ENCODE measurements at places on chromosomes 1 and 21.

DNA sequence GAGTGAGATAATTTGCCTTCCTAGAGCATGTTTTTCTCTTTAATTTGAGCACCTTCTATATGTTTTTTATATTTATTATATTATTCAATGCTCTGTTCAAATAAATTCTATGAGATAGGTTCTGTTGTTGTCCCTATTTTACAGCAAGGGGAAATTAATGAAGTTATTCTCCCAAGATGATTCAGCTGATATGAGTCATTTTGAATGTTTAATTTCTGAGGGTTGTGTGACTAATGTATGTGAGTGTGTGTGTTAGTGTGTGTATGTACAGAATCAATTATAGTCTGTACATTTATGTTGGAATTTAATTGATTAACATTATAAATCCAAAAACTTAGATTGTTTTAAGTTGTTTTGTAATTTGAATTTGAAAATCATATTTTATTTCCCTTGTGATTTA is 1536.7 kb upstream of the B3GALT2 start:
- DNase-seq = no peak

- DNase-seq = no peak
Observed at GRCh38 chr1:185207980-185208602, 51.1 kb downstream of the SWT1 start.

DNA sequence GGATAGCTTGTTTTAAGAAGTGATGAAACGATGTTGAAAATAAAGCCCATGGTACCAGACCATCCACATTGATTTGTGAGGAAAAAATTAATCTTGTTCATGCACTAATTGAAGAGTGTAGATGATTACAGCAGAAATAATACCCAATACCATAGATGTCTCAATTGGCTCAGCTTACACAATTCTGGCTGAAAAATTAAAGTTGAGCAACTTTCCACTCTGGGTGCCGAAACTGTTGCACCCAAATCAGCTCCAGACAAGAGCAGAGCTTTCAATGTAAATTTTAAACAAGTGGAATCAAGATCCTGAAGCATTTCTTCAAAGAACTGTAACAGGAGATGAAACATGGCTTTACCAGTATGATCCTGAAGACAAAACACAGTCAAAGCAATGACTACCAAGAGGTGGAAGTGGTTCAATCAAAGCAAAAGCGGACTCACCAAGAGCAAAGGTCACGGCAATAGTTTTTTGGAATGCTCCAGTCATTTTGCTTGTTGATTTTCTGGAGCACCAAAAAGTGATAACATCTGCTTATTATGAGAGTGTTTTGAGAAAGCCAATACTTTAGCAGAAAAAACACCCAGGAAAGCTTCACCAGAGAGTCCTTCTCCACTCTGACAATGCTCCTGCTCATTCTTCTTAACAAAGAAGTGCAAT is 16.1 kb upstream of the KCNA3 start:
- DNase-seq = no peak

DNA sequence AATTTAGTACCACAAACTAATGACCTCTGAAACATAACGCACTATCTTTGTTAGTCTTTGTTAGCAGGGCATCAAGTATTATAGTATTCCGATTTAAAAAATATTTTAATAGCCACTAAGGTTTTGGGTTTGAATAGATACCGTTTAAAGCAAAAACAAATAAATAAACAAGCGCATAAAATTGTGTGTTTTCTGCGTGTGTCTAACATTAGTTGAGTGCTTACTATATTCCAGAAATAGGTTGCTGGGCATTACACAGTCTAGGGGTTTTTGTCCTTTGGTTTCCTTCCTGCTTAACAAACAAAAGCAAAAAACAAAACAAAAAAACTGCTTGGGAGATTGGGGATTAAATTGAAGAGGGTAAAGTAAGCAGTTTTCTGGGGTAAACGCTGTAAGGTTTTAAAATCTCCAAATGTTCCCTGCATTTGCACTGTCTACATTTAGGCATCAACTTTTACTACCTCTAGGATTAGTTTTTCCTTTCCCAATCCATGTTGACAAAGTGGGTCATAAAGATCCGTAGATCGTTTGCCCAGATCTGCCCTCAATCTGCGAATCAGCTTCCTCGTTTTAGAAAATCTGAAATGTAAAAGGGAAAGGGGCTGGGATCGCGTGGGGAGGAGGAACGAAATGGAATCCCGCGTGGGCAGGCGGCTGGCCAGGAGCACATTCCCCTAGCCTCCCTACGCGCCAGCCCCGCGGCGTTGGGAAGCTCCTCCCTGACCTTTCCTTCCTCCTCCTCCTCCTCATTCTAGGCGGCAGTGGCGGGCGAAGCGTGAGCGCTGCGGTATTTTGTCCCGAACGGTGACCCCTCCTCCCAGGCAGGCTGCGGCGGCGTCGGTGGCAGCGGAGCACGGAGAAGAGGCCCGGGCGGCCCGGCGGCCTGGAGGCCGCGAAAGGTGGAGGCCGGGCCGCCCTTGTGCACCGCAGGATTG is at the start of gene KCTD3:
KCTD3 (plus strand) TSS at position 749 of the 935 bp plus-strand sequence. CDS start 382 bp downstream, outside the sequence.
- peak; percentile 69 for DNase-seq

- DNase-seq = no peak
Observed at GRCh38 chr1:169949139-169949538, 55.4 kb upstream of the SCYL3 start.

DNA sequence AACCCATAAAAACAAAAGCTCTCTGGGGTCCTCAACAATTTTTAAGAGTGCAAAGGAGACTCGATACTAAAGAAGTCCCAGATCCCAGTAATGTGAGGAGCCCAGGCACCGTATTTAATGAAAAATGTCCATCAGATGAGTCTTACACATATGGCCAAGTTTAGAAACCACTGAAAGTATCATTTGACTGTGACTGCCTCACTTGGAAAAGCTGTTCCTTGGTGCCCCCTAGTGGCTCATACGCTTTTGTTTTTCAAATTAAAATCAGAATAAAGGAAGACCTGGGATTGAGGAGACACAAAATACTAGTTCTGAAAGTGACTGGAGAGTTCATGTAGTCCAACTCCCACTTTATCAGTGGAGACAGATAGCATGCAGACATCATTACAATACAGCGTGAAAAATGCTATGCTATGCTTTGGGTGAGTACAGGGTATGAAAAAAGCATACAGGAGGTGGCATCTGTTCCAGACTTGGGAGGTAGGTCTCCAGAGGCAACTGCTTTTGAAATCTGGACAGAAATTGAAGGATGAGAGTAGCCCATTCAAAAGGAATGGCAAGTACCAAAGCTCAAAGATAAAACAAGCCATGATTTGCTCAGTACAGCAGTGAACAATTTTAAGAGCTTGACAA is 33.8 kb downstream of the GDAP2 start:
- DNase-seq = peak; percentile 19

GRCh38 chr21:36377391-36377842 is 7.8 kb upstream of the CHAF1B start:
- DNase-seq = no peak

DNA sequence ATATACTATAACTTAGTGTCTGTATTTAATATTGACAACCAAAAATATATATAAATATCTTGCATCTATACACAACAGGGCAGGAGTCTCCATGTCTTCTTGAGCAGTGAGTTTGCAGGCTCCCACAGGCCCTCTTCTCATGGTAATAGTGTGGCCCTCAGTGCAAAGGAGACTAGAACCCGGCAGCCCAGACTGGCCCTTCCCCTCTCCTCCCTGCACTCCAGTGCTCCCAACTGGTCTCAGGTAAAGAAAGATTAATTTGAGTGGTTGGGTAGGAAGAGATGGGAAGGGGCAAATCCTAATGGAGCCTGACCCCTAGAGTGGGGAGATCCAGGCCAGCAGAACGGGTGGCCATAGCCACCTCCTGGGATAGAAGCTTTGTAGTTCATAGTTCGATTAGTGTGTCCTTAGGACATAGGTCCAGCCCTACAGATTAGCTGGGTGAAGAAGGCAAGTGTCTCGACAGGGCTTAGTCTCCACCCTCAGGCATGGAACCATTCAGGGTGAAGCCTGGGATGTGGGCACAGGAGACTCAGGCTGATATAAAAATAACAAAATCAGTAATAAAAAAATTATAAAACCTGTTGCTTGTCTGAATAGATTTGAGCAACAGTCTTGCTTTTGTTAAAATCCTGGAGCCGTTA is 32.3 kb downstream of the SLC2A1 start:
- DNase-seq = no peak

DNA sequence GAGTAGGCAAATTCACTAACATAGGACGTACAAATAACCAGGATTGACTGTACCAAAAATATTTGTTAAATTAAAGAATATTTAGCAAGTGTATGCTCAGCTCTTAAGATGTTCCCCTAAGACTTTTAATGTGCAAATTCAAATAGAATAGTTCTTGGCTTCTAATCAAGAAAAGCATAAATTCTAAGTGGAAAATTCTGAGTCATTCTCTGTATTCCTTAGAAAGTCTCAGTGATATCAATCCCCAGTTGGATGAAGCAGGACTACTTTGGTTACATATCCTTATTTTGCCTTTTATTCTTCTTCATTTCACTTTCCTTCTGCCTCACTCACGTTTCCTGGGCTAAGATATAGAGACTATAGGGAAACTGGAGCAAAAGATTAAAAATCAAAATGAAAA is 130.2 kb downstream of the IFI44 start:
- DNase-seq = no peak

- DNase-seq = no peak
Observed at GRCh38 chr1:172833954-172834353, 175.1 kb downstream of the FASLG start.

GRCh38 chr21:38833117-38833516 is 27.4 kb downstream of the ETS2 start:
- no peak for DNase-seq

- no peak for DNase-seq
Observed at GRCh38 chr1:88276163-88276562, 407.9 kb upstream of the PKN2 start.

DNA sequence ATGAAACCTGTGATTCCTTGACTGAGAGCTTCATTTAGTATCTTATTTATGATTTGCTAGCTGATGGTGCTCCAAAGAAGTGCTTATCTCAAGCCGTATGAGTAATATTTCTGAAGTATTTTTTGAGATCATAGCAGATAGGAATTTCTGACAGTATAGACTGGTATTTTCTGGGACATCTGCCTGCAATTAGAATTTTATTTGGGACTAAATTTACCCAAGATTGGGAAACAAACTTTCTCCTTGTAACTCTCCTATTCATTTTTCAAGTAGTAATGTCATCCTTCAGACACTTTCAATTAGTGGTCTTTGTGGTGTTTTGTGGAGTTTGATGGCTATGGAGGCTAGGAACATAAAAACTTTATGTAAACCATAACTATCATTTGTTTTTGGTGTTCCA is 597.2 kb upstream of the ZP4 start:
- DNase-seq = no peak

DNA sequence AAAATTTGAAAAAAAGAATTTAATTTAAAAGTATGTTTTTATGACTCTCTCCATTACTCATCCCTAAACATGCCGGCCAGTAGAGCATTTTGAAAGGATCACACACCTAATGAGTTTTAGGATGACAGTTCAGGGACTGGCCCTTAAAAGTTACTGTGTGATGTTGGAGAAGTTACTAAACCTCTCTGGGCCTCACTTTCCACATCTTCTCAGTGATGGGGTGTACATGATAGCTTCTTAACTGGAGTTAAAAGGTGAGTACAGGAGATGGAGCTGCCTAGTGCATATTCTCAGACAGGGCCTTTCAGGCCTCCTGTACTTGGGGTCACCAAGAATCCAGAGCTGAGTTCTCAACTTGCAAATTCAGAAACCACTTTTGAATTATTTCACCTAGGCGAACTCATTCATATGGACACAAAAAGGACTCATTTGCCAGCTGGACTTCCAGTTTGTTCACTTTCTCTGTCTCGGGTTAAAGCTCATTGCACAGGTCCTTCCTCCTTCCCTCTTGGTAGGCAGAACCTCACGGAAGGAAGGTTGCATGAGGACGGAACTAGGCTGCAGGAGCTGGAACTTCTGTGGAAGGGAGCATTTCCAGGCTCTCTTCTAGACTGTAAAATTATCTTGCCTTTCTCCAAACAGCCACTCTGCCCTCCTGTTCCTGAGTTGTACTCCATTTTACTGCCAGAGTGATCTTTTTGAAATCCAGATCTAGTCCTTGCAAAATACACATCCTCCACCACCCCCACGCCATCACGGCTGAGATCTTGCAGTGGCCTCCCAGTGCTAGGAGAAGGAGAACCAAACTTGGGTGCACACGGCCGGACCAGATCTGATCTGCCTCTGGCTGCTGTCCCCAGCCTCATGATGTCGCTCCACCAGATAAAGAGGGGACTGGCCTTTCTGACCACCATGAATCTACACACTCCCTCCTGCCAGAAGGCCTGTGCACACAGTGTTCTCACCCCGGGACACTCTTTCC is 4.3 kb upstream of the SLC30A1 start:
- DNase-seq = peak; percentile 57

- no peak for DNase-seq
Observed at GRCh38 chr1:59289570-59289969, 7.3 kb upstream of the FGGY start.

- DNase-seq = no peak
Observed at GRCh38 chr1:16207318-16208269, 4.9 kb downstream of the ARHGEF19 start.

Measured in large intestine (tissue), 12 donors.